Activated CD4-positive, alpha-beta memory T cell treated with anti-CD3 and anti-CD28 coated beads for 36 hours (primary cell): ENCODE measurements at places on chromosomes 5 and 9. TPM values are rescaled to one million over a fixed set of nuclear protein-coding genes. Genes with fewer than 3 reads are reported as not detected.

DNA sequence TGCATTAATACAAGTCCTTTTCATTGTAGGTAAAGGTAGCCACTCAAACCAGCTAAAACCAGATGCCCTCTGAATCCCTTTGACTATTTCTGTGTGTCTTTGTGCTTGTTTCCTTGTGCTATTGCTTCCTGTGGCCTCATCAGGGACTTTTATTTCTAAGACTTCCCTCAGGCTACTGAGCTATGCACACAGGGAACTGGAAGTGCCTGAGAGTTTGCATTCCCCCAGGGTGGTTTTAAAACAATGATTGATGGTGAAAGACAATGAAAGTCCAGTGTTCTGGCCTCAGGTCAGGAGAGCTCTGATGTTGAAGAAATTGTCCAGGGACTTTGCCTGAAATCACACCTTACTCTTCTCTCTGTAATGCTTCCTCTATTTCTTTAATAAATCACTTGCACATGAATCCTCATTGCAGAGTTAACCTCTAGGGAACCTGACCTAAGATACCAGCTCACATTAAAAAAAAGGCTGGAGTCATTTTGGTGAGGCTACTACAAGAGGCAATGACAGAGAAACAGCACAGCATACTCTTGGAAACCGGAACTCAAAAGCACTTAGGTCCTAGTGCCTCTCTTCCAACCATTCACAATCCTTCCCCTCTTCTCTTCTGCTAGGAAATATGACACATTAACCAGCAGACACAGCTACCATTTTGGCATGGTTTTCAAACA lies 158.1 kb upstream of the NREP start:
- H3K4me1 ChIP-seq: no peaks in the 10 kb centered on the region
- H3K4me3 ChIP-seq: no peak overlapping the region
- no peak overlapping the region for H3K27ac ChIP-seq

GRCh38 chr5:125394661-125395280 lies 648.3 kb upstream of the ZNF608 start:
- H3K4me3 ChIP-seq: no peak overlapping the region
- no peak overlapping the region for H3K27ac ChIP-seq
- H3K4me1 ChIP-seq: no peaks in the 10 kb centered on the region
- DNase-seq: no peak
- H3K36me3 ChIP-seq: no peaks in the 10 kb centered on the region

DNA sequence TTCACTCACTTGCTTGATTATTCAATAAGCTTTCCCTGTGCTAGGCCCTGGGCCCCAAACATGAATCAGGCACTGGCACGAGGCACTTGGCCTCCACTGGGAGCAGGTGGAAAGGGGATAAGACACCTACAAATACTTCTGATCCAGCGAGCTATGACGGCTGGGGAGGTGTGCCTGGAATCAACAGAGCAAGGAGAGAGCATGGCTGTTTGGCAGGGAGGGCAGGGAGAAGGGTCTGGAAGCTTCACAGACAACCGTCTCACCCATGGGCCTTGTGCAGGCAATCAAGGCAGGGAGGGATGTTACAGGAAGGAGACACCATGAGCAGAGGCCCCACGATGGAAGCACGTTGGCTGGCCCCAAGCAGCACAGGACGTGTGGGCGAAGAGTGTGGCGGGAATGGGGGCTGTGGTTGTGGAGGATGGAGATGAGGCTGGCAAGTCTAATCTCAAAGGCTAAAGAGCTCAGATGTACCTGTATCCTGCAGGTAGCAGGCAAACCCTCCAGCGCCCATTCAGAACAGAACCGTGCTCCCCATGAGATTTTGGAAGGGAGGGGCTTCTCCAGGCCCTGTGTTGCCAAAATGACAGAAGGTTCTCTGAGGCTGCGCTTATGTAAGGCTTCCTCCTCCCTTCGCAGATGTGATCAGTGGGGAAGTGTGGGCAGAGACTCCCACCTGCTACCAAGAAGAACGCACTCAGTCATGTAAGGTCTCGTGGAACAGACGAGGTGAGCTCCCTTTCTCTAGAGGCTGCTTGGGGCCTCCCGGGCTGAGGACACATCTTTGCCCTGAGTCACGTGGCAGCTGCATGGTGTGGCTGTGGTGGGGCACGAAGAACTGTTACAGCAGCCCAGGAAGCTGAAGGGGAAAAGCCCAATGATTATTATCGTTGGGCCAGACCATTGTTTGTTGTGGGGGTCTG lies 189.7 kb downstream of the DAB2IP start:
- DNase-seq: peak; percentile 32
- H3K36me3 ChIP-seq: no peaks in the 10 kb centered on the region
- H3K27me3 ChIP-seq: peaks cover 6% of the 10 kb centered on the region
- no peak overlapping the region for H3K27ac ChIP-seq
- H3K4me1 ChIP-seq: peaks cover 11% of the 10 kb centered on the region
- H3K4me3 ChIP-seq: no peak overlapping the region

- peaks cover under 1% of the 10 kb centered on the region for H3K27me3 ChIP-seq
- H3K36me3 ChIP-seq: no peaks in the 10 kb centered on the region
- no peak overlapping the region for H3K27ac ChIP-seq
- no peak for DNase-seq
- no peak overlapping the region for H3K4me3 ChIP-seq
- no peaks in the 10 kb centered on the region for H3K4me1 ChIP-seq
These were observed 156.5 kb upstream of the NFIL3 start for GRCh38 chr9:91580136-91580535.

DNA sequence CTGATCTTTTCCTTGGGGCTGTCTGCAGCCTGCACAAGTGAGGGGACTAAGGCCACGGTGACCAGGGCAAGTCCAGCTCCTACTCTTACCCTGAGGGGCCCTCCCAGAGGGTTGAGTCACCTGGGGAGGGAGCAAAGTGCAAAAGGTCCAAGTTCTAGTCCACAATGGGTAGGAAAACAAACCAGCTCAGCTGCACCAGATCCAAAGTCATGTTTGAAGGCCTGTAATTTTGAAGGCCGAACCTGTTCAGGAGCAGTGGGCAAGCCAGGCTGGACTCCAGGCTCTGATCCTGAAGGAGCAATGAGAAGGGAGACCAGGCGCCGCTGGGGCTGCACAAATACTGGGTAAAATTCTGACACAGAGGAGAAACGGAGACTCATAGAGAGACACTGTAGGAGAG lies 15.8 kb upstream of the TCF7 start:
- H3K4me3 ChIP-seq: peak overlapping the region; percentile 26
- no peaks in the 10 kb centered on the region for H3K36me3 ChIP-seq
- no peaks in the 10 kb centered on the region for H3K27me3 ChIP-seq
- no peak for DNase-seq

DNA sequence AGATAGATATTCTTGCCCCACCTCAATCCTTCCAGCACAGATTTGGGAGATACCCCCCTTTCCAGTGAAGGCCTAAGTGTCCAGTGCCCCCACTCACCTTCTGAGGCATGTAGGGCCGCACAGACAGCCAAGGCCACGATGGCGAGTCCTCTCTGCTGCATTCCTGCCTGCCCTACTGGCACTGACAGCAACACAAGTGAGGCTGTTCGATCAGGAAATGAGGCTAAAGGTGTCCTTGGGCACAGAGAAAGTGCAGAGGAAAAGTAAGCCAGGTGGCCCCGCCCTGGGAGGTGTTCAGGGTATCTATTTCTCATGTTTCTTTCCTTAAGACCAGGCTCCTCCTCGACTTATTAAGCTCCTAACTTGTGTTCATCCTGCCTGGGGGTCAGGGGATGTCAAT lies at the start of gene CCL28:
CCL28 (minus strand) TSS at position 236 of the 400 bp plus-strand sequence; CDS start at position 161, 75 bp downstream.
- DNase-seq: no peak
- no peaks in the 10 kb centered on the region for H3K4me1 ChIP-seq
- H3K27me3 ChIP-seq: no peaks in the 10 kb centered on the region
- H3K27ac ChIP-seq: no peak within 1 kb of the TSS
- no peak within 1 kb of the TSS for H3K4me3 ChIP-seq

- no peaks in the 10 kb centered on the region for H3K27me3 ChIP-seq
- H3K36me3 ChIP-seq: no peaks in the 10 kb centered on the region
- H3K4me1 ChIP-seq: no peaks in the 10 kb centered on the region
- no peak overlapping the region for H3K27ac ChIP-seq
- DNase-seq: no peak
- no peak overlapping the region for H3K4me3 ChIP-seq
These were observed 431.6 kb downstream of the SH3GL2 start for GRCh38 chr9:18010492-18010891.

DNA sequence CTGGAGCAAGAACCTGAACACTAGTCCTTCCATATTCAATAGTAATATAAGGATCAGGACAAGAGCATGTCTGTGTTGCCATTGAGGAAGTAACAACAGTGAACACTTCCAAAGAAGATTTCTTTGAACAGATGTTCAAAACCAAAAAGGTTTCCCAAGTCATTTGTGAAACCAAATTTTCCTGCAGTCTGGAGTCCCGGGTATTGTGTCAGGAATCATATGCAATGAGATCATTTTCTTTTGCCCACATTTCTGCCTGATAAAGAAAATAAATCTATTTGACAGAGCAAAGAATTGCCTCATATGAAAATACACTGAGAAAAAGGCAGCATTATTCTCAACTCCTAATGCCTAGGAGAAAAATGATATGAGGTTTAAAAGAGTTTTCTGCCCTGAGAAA lies 151.7 kb downstream of the SNX18 start:
- H3K36me3 ChIP-seq: no peaks in the 10 kb centered on the region
- DNase-seq: no peak
- peaks cover 36% of the 10 kb centered on the region for H3K4me1 ChIP-seq
- no peak overlapping the region for H3K4me3 ChIP-seq
- H3K27ac ChIP-seq: no peak overlapping the region
- no peaks in the 10 kb centered on the region for H3K27me3 ChIP-seq

- peaks cover 10% of the 10 kb centered on the region for H3K27me3 ChIP-seq
- H3K4me1 ChIP-seq: no peaks in the 10 kb centered on the region
These were observed 554.3 kb upstream of the CLINT1 start for GRCh38 chr5:158413122-158413680.

GRCh38 chr5:151154931-151155774 lies 2.4 kb downstream of the ANXA6 start:
- H3K36me3 ChIP-seq: peaks cover 27% of the 10 kb centered on the region
- peak overlapping the region; percentile 97 for H3K4me3 ChIP-seq
- peaks cover 72% of the 10 kb centered on the region for H3K4me1 ChIP-seq
- peak overlapping the region; percentile 90 for H3K27ac ChIP-seq

The PALM2AKAP2 gene
- 0.36 TPM for total RNA-seq

- H3K27me3 ChIP-seq: no peaks in the 10 kb centered on the region
- no peak for DNase-seq
- no peaks in the 10 kb centered on the region for H3K4me1 ChIP-seq
- no peak overlapping the region for H3K27ac ChIP-seq
- H3K36me3 ChIP-seq: no peaks in the 10 kb centered on the region
- no peak overlapping the region for H3K4me3 ChIP-seq
These were observed 371.2 kb downstream of the PDE4D start for GRCh38 chr5:59522201-59522831.

The ADGRV1 gene
- not detected for total RNA-seq

The FOXD4L5 gene
- total RNA-seq: 0.07 TPM

The SLC34A3 gene
- total RNA-seq: not detected

The OBP2B gene
- total RNA-seq: not detected

- peaks cover 41% of the 10 kb centered on the region for H3K4me1 ChIP-seq
- no peak overlapping the region for H3K4me3 ChIP-seq
- DNase-seq: no peak
- no peak overlapping the region for H3K27ac ChIP-seq
These were observed 315.3 kb upstream of the CD180 start for GRCh38 chr5:67511911-67512310.

- H3K27me3 ChIP-seq: peaks cover 6% of the 10 kb centered on the region
- H3K36me3 ChIP-seq: no peaks in the 10 kb centered on the region
- no peak overlapping the region for H3K4me3 ChIP-seq
These were observed 66.1 kb downstream of the FGF1 start for GRCh38 chr5:142619815-142620214.

- H3K27ac ChIP-seq: no peak overlapping the region
- H3K36me3 ChIP-seq: no peaks in the 10 kb centered on the region
- peak; percentile 75 for DNase-seq
- H3K27me3 ChIP-seq: peaks cover 8% of the 10 kb centered on the region
These were observed 11.5 kb downstream of the SARDH start for GRCh38 chr9:133726401-133727276.

- H3K4me3 ChIP-seq: no peak overlapping the region
- H3K36me3 ChIP-seq: peaks cover 2% of the 10 kb centered on the region
- H3K4me1 ChIP-seq: no peaks in the 10 kb centered on the region
- H3K27me3 ChIP-seq: no peaks in the 10 kb centered on the region
- DNase-seq: no peak
These were observed 12.7 kb upstream of the SVEP1 start for GRCh38 chr9:110592044-110592830.

The CDC20B gene
- not detected for total RNA-seq

DNA sequence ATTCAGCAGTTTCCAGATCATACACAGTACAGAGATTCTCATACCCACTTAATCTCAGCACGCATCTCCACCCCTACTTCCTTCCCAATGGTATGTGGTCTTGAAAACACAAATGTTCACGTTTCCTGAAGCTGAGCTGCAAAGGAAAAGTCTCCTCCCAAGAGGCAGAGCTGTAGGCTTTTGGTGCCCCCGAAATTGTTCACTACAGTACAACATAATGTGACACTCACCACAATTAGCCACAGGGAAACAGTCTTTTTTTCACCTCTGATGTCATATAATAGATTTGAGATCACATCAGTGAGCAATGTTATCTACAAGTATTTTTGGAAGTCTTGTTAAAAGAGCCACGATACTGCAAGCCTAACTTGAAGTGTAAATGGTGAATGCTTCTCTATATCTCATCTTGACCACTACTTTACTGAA lies 40.2 kb downstream of the NFIB start:
- H3K4me1 ChIP-seq: peaks cover 3% of the 10 kb centered on the region
- no peaks in the 10 kb centered on the region for H3K36me3 ChIP-seq
- H3K27me3 ChIP-seq: peaks cover 15% of the 10 kb centered on the region
- no peak for DNase-seq

DNA sequence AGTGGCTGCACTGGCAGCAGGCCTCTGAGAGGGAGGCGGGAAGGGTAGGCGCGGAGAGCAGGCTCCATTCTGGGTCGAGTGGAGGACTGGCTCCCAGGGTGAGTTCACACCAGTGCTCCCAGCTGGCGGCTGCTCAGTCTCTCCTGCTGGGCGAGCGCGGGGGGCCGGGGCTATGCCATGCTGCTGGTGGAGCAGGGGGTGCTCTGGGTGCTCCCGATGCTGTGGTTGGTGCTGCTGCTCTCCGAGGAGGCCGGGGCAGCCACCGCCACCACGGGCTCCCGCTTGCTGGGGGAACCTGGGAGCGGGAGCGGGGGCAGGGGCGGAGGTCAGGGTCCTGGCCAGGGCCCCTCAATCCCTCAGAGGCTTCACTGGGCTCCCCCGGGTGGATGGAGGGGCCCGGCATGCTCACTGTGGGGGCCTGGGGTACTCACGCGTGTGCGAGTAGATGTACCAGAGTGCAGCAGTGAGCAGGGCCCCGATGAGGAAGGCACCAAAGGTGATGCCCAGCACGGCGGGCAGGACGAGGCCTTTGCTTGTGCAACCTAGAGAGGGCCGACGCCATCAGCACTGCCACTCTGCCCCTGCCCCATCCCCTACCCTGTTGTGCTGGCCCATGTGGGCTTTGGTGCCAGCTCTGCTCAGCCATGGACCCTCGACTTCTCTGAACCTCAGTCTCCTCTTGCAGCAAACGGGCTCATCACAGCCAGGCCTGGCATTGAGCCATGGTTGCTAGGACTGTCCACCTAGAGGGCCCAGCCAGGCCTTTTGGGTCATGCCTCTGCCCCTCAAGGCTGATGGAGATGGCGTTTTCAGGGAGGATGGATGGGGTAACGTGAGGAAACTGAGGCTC lies 13.1 kb downstream of the FPGS start:
- H3K27ac ChIP-seq: no peak overlapping the region
- H3K4me1 ChIP-seq: no peaks in the 10 kb centered on the region
- H3K4me3 ChIP-seq: no peak overlapping the region
- H3K27me3 ChIP-seq: no peaks in the 10 kb centered on the region
- DNase-seq: no peak
- H3K36me3 ChIP-seq: peaks cover 18% of the 10 kb centered on the region
